ENCODE measurements at places on chromosomes 6 and 20.

- DNase-seq: no peak
Observed at GRCh38 chr6:100338090-100338489, 126.6 kb downstream of the SIM1 start.

GRCh38 chr6:37648465-37649330 lies 49.0 kb downstream of the MDGA1 start:
- DNase-seq: no peak

DNA sequence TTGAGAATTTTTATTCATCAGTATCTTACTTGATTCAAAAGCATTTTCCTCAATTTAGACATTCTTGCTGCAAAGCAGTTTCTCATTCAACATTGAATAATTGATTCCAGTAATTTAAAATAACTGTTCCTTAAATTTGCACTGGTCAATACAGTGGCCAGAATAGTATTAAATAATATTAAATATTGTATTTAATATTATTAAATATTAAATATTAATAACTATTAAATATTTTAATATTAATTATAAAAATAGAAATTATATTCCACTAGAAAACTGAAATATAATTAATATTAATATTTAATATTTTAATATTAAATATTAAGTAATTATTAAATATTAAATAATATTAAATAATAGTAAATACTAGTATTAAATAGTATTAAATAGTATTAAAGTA lies 758.8 kb downstream of the EYS start:
- DNase-seq: no peak

GRCh38 chr6:72348926-72349325 lies 272.9 kb upstream of the KCNQ5 start:
- DNase-seq: no peak

DNA sequence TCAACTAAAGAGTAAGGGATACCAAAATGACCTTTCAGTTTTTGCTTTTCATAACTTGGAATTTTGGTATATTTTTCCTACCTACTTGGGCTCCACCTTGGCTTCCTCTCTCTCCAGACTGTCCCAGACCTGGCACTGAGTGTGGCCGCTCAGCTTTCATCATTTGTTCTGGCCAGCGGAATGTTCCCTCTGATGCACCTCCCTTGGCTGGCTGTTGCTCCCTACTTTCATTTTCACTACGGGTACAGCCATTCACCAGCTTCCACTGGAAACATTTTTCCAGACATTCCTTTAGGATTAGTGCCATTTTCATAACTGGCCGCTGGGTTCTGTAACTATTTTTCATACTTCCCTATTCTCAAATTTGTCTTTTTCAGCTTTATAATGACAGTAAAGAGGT lies 487.4 kb downstream of the TENT5A start:
- DNase-seq: no peak

GRCh38 chr6:134678436-134678889 lies 271.4 kb downstream of the ALDH8A1 start:
- no peak for DNase-seq

GRCh38 chr20:15026759-15027158 lies 689.3 kb upstream of the FLRT3 start:
- no peak for DNase-seq

Measured in GM13977 (cell line).